Stimulated activated CD4-positive, alpha-beta T cell treated with anti-CD3 and anti-CD28 coated beads, Interleukin-12 subunit alpha, Interleukin-12 subunit beta, amount 100 ng/mL, for 4 hours (primary cell): ENCODE measurements at places on chromosomes 1 and 21.

DNA sequence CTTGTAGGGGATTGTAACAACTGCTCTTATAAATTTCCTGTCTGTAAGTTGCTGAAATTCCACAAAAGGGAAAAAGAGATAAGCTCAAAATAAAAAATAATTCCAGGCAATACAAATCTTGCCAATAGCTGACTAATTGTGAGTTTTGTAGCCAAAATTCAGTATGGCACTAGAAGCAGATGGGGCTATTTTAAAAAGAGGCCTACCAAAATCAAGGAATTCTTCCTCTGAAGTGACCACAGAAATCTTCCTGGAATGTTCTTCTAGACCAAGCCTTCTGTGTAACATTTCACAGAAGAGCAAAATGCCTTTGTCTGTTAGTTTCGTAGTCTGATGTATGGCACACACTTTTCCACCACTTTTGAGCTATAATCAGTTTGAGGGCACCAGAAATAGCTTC is 127.6 kb downstream of the CYYR1 start:
- no peak for DNase-seq

GRCh38 chr1:152024223-152024622 is 12.6 kb downstream of the S100A11 start:
- no peak for DNase-seq

GRCh38 chr21:38790961-38791360 is 14.8 kb upstream of the ETS2 start:
- no peak for DNase-seq

DNA sequence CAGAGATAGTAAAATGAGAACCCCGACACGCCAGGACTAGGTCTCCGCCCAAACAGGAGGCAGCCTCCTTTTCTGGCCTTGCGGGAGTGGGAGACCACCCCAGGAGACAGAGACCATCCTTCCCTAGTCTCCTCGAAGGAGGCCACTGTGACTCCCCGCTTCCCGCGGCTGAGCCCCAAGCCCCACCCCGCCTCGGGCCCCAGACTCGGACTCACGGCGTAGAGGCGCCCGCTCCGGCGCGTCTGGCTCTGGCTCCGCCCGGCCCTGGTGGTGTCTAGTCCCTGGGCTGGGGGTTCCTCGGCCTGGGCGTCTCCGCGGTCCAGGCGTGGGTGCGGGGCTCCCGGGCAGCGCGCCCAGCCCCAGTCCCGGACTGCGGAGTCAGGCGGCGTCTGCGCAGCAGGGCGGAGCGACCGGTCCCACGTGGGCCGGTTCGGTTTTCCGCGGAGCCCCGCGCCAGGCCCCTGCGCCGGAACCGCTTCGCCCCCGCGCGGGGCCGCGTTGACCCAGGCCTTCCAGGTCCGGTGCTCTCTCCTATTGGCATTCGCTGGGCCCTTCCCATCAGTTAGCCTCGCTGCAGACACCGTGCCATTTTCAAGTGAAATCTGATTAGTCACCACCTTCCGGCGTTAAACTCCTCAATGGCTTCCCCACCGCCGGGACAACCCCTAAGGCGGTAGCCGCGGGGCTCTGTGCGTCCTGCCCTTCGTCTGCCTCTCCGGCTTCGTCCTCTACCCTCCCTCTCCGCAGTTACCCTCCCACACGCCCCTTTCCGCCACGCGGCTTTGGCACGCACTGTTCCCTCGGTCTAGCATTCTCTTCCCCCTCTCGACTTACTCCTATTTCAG is at the start of gene C1orf216:
Gene C1orf216, minus strand, starts transcription at position 393 of the 845 bp plus-strand sequence. CDS start 2,563 bp downstream, outside the sequence.
- peak; percentile 72 for DNase-seq

DNA sequence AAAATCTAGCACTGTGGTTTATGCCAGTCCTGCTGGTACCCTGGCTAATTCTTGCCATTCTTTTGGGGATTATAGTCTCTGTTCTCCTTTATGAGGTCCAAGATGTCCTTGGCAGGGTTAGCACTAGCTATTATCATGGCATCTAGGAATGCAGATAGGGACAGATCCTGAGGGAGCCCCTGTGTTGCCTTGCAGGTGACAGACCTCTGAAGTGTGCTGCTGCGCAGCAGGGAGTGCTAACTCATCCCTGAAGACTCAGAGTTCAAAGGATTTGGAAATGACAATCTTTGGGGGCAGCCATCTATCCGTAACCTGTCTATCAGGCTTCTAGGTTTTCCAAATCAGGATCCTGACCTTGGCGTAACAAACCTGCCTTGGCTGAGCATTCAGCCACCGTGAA is 16.3 kb downstream of the ZFYVE9 start:
- no peak for DNase-seq

DNA sequence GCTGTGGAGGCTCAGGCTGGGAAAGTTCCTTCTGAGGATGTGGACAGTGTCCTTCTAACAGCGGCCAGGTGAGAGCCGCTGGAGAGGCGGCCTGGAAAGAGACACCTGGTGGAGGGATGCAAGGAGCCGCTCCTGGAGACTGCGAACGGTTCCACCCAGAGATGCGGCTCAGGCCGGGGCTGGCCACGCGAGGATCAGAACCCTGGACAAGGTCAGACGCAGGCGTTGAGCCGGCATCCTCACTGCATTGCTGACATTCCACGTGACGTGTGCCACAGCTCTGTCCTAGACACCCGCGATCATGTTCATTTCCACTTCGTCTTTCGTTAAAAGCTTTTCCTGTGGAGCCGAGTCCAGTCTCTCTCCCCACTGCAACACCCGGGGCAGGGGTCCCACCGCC is 28.8 kb downstream of the CFAP74 start:
- DNase-seq: no peak

DNA sequence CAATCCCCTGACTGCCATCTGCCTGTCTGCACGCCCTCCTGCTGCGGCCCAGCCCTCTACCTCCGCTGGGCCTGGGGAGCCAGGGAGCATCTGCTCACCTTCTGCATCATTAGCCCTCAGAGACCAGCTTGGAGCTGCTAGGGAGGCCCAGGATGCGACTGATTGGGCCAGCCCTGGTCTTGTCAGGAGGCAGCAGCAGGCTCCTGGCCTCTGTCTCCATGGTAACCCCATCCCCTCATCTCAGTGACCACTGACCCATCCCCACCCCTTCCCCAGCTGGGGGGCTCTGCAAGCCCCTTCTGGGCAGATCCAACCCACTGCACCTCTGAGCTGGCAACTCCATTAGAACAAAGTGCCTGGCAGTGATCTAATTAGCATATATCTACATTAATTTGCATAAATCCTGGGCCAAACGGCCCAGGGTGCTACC is 37.7 kb downstream of the NKAIN1 start:
- DNase-seq: no peak

DNA sequence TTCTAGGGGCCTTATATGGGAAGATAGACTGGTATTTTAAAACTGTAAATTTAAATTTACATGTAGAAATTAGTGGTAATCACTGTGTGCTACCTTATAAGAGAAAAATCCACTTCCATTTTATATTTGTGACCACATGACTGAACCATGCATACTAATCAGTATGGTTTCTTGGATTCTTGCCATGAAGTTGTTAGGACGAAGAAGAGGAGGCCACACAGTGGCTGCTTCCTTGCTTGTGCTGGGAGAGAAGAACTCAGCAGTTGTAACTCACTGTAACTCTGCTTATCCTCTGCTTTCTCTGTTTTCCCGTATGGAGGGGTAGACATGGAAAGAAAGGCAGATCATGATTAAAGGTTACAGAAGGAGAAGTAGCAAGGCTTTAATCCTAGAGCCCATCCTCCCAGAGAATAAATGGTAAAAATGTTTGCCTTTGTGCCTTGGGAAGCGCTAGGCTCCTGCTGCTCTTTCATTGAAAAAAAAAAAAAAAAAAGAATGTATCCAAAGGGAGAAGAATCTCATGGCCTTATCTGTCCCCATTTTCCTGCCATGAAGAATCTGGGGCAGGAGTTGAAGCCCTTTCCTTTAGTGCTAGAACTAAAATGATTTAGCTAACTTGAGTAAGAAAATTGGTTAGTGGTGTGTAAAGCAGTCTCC is 32.4 kb downstream of the KCTD3 start:
- no peak for DNase-seq

DNA sequence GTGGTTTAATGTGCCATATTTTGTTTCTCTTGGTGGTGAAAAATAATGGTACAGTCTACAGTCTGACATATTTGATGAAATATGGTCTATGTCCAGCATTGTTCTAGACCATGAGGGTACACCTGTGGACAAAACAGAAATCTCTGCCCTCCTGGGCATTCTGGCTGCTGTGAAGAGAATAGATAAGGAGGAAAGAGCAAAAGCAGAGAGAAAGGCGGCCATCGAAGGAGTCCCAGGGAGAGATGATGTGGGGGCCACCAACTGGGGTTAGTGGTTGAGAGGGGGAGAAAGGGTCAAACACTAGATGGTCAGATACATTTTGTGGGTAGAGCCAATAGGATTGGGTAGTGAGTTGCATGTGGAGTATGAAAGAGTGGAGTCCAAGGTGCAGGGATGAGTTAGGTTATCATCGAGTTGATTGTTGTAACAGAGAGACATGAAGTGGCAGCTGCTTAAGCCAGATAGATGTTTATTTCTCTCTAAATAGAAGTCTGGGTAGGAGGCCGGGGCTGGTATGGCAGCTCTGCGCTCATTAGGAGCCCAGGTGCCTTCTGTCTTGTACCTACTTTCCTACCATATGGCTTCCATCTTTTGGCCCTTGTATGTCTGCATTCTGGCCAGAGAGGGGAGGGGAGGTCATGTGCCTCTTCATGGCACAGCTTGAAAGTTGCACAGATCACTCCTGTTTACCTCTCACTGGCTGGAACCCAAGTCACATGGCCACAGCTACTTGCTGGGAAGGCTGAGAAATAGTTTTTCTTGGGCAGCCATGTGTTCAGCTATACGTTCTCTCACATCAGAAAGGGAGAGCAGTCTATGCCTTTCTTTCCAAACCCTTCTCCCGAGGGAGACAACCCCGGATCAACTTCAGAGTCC is 13.0 kb downstream of the UBE4B start:
- DNase-seq: no peak

- DNase-seq: no peak
Observed at GRCh38 chr1:221732052-221732451, 9.8 kb downstream of the DUSP10 start.

DNA sequence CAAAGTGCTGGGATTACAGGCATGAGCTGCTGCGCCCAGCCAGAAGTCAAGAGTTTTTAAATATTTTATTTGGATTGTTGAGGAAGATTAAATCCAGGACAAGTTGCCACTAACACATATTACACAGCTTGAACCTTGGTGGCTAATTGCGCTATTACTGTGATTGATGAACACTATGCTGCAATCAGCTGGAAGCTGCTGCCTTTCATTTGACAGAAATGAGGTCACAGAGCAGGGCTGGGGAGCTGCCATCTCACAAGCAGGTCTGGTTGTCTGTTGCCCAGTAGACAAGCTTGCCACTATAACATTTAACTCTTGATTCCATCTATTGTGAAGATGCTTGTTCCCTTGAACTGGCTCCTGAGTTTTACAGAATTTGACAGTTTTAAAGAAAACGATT is 37.4 kb upstream of the NRDC start:
- no peak for DNase-seq

GRCh38 chr1:240164742-240165141 is 73.1 kb downstream of the FMN2 start:
- no peak for DNase-seq
